ENCODE measurements at places on chromosomes 7 and 10.

GRCh38 chr7:155216475-155217272, 81.0 kb upstream of the INSIG1 start:
- DNase-seq, result no peak

DNA sequence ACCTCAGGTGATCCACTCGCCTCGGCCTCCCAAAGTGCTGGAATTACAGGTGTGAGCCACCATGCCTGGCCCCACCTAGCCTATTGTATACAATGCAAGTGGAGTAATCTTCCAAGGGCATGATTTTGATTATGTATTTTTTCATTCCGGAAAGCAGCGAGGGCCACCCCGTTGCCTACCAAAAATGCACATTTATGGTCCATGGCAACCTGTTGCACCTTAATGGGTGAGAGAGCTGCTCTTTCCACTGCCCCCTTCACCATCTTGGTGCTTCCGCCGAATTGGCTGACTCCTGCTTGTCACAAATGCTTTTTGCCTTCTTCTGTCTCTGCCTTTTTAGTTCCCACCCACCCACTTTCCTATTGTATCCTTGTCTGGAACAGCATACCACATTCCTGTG, 699.5 kb downstream of the LRMDA start:
- DNase-seq, result no peak

DNA sequence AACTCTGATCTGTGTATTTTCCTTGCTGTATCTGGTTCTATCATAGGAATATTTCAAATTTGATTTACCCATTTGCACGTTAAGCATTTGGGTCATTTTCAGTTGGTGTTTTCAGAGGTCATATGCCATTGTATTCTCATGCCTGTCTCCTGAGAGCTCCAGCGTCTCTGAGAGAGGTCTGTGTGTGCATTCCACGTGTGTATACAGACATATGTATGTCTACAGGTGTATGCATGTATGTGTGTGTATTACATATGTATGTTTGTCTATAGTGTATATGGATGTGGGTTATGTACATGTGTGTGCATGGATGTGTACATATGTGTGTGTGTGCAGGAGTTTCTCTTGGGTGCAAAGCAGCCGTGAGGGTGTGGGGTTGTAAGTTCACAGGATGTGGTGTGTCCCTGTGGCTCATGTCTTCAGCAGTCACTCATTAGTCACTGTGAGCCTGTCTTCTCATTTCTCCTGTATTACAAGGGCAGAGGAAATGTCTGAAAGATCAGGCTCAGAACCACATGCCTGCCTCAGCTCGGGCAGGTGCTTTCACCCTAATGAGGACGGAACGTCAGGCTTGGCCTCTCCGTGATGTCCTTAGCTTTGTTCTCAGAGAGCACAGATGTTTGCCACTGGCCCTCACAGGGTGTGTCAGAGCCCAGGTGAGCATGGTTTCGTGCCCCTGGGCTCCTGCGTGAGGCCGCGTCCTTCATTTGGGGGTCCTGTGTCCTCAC, 101.6 kb downstream of the NKX6-2 start:
- DNase-seq, result no peak

GRCh38 chr7:93053949-93054943, 63.5 kb downstream of the SAMD9 start:
- DNase-seq, result no peak

DNA sequence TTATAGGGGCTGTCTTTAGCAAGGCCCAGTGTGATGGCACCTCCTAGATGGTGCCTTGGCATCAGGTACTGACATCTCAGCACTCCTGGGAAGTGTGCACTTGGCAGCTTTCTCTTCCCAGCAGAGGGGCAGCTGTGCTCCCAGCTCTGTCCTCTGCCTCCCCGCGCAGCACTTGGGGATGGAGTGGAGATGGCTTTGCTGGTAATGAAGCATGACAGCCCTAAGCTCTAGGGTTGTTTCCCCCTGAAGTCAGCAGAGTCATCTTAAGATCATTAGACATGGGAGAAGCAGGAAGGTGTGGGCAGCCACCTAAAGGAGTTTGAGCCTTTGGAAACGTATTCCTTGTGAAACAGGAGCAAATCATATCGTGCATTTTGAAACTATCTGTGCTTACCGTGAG, 46.7 kb downstream of the HTRA1 start:
- DNase-seq, result no peak

- no peak for DNase-seq
Measured at GRCh38 chr7:131574741-131575140, 18.3 kb upstream of the PODXL start.

DNA sequence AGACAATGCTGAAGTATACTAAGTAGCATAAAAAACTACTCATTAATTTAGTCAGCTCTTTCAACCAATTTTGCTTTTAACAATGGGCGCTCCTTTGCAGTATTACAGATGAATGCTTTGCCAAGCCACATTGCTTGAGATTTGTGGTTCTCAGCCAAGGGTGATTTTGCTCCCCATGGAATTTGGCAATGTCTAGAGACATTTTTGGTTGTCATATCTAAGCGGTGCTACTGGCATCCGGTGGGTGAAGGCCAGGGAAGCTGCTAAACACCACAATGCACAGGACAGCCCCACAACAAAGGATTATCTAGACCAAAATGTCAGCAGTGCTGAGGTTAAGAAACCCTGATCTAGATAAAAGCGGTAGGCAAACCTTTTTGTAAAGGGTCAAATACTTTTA, 112.0 kb downstream of the UBE2H start:
- DNase-seq, result no peak

GRCh38 chr10:23439961-23440889, 1.4 kb downstream of the OTUD1 start:
- DNase-seq, result no peak

Data from stimulated activated CD4-positive, alpha-beta T cell treated with anti-CD3 and anti-CD28 coated beads, TNF-alpha, amount 100 ng/mL, for 1 hour (primary cell).